Skin of body (tissue), 3 donors: ENCODE measurements at places on chromosomes 11 and 22.

DNA sequence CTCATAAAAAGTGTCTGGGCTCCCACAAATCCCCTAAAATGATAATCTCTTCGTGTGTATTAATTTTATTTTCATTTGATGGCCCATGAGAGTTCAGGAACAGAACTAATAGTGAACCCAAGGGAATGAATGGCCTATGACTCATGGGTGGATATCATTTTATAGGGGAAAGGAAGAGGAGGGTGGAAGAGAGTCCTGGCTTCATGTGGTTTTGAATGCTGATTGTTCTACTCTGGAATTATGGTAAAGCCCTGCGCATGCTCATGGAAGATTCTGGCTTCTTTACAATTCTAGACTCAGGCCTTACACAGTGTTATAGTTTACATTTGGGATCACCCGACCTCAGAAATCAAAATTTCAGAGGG is 35.2 kb downstream of the MAML2 start:
- DNase-seq, result peak; percentile 72

DNA sequence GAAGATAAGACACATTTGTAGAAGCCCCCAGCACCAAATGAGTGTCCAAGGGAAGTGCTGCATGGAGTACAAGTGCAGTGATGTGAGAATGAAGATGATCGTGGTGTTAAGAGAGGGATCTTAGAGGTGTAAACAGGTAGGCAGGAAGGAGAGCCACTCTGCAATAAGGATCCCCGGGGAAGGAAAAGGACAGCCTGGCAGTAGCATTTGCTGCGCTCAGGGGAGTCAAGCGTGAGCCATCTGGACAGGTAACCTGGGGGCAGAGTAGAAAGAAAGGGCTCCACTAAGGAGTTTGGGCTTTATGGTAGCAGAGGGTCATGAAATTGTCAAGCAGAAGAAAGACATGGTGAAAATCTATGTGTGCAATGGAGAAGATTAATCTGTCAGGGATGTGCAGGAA is 587.2 kb downstream of the BUD13 start:
- DNase-seq, result no peak

GRCh38 chr22:27144321-27144720 is 486.9 kb downstream of the MIAT start:
- DNase-seq, result no peak

GRCh38 chr11:38182126-38182866 is 1584.3 kb upstream of the RAG2 start:
- DNase-seq, result no peak
